IPS-NIHi11 (cell line): ENCODE measurements at places on chromosomes 7 and 10.

DNA sequence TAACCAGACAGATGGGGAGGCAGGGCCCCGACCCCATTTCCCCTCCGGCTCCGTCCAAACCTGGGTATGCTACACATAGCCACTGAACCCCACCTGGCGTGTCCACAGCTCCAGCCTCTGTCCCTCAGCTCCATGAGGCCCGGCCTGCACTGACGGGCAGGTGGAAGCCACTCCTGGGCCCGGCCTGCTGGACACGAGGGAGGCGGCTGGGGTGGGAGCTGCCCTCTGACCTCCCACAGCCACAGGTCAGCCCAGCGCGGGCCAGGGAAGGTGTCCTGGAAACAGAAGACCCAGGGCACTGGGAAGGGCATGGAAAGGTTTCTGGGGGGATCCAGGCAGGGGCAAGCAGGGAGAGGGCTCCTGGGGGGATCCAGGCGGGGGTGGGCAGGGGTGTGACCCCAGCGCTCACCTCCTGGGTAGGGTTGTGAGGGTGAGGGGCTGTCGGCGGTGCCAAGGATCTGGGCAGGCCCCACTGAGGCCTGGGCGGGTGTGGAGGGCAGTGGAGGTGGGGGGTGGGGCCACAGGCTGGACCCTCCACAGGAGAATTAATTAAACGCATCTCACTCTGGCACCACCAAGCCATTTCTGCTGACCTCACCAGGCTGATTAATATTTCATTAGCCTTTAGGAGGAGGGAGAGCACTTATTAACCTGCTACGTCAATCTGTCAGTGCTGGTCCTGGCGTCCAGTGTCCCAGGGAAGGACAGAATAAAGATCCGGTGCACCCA, 108.9 kb downstream of the UNCX start:
- DNase-seq = no peak

- DNase-seq = peak; percentile 46
Measured at GRCh38 chr7:159143780-159144757, 598 bp downstream of the VIPR2 start.

DNA sequence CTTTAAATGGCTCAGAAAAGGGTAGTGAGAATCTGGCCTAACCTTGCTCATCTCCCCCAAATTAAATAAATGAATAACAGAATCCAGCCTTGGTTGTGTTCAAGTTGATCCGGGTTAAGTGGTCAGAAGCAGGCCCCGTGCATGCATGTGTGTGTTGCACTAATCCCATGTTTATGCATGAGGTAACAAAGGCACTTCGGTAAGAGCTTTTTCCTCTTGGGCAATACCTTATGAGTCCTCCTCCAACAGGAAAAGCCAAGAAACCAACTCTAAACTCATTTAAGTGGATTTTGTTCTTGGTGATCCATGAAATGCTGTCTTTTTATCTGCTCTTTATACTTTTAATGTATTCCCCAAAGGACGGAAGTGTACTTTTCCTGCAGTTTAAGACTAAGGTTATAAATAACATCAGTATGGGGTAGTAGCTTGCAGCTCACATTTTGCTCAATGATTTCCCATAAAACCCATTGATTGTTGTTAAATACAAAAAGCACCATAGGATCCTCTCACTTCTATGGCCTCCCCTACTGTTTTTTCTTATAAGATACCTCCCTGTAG, 104.9 kb upstream of the YAE1 start:
- no peak for DNase-seq

- no peak for DNase-seq
Measured at GRCh38 chr10:17177014-17177413, 24.5 kb downstream of the TRDMT1 start.

DNA sequence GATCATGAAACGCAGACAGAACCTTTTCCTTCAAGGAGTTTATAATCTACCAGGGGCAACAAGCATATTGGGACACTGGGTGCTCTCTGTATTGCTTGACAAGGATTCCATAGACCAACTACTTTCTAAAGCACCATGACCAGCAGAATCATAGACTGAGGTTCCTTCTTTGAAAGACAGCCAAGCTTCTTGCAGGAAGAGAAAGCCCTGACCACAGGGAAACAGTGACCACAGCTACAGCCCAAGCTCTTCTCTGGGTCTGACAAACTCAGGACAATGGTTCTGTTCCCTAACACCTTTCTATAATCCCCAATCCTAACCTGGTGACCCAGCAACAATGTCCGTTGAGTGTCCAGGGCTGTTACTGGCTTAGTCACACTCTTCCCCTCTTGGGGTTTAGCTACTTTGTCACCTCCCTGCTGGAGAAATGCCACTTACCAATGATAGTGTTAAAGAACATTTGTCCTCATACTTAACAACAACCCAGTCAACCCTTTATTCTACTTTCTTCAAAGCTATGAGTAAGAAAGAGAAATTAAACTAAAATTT, 155.7 kb downstream of the JAZF1 start:
- no peak for DNase-seq

- no peak for DNase-seq
Measured at GRCh38 chr7:36851382-36851781, 127.1 kb upstream of the AOAH start.

DNA sequence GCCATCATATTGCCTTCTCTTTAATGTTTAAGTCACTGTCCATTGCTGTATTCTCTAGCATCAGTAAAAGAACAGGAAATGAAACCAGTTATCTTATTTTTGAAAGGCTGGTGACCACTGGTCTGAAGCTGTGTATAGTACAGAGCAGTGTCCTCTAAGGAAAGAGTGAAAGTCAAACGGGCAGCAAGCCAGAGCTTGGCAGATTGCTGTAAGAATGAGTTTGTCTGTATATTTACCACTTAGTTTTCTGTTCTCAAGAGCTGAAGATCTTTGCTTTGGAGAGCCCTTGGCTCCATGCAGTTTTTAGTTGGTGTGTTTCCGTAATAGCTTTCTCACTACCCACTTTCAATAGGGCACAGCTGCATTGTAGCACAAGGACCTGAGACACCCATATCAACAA, 31.9 kb downstream of the PCBD1 start:
- DNase-seq = no peak

- peak; percentile 70 for DNase-seq
Measured at GRCh38 chr10:79084012-79084971, 15.5 kb downstream of the ZMIZ1 start.

DNA sequence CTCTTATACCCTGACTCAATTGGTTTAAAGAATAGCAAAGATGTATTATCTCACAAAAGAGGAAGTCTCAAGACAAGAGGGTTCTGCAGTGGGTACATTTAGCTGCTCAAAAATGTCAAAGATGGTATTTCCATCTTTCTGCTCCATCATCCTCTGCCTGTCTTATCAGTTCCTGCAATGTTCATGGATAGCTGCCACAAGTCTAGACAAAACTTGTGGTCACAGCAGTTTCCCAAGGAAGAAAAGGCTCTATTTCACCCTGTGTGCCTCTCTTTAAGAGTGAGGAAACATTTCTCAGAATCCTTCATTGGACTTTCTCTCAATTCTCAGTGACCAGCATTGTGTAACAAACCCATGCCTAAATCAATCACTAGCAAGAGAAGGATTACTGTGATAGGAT, 634.2 kb upstream of the AUTS2 start:
- DNase-seq = no peak

GRCh38 chr10:101291331-101292193, 62.3 kb upstream of the LBX1 start:
- peak; percentile 87 for DNase-seq

- DNase-seq = no peak
Measured at GRCh38 chr7:15764851-15765382, 78.4 kb upstream of the MEOX2 start.

GRCh38 chr7:100914879-100915447, 19.3 kb upstream of the ACHE start:
- DNase-seq = no peak

GRCh38 chr10:77359950-77360520, 277.6 kb downstream of the KCNMA1 start:
- DNase-seq = no peak

GRCh38 chr7:55521917-55522902, 50.1 kb downstream of the VOPP1 start:
- no peak for DNase-seq

GRCh38 chr10:84198206-84198915, 4.0 kb downstream of the CDHR1 start:
- DNase-seq = no peak

GRCh38 chr10:74677951-74678350, 148.4 kb upstream of the KAT6B start:
- DNase-seq = no peak

DNA sequence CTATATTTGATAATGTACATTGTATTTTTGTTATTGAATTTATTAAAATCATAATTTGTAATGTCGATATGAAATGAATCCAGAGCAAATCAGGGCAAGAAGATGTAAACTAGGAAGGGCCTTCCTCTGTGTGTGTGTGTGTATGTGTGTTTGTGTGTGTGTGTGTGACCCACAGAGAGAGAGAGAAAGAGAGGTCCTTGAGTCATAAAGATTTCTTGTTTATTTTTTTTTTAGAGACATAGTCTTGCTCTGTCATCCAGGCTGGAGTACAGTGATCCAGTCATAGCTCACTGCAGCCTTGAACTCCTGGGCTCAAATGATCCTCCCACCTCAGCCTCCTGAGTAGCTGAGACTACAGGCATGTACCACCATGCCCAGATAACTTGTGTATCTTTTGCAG, 50.7 kb downstream of the INPP5F start:
- DNase-seq = no peak

- no peak for DNase-seq
Measured at GRCh38 chr7:51010534-51010933, 227.8 kb upstream of the GRB10 start.

DNA sequence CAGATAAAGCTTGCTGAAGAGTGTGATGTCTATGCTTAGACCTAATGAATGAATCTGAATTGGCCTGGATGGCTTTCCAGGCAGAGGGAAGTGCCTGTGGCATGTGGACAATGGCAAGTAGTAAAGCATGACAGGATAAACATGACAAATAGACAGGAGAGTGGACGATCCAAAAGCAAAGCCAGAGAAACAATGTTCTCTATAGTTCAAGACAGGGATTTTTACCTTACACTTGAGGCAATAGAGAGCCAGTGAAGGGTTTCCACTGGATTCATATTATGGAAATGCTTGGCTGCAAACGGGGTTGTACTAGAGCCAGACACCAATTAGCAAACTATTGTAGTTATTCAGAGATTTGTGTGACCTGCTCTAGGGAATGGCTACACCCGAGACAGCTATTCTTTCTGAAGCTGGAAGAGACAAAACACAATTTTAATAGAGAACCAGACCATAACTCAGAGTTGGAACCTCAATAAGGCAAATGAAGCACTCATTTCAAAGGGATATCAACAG, 2.3 kb downstream of the AGMO start:
- DNase-seq = no peak

DNA sequence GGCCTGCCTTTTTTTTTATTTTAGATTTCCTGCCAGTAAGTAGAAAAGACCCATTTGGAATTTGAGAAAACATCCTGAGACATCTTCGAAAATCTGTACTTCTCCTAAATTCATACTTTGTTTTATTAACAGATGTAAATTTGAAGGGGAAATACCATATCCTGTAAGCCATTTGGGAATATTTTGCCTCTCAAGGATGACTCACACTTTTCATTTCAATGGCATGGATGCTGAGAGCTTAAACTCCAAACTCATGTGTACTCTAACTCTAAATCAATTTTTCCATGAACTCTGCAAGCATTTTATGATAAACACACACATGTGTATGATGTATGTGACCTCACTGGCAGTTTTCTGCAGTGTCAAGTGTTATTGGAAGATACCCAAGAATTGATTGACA, 89.0 kb downstream of the SEMA3A start:
- DNase-seq = no peak

- DNase-seq = no peak
Measured at GRCh38 chr7:133886797-133887196, 240.3 kb upstream of the LRGUK start.

GRCh38 chr10:21495002-21495751, 30.3 kb downstream of the SKIDA1 start:
- DNase-seq = peak; percentile 31

DNA sequence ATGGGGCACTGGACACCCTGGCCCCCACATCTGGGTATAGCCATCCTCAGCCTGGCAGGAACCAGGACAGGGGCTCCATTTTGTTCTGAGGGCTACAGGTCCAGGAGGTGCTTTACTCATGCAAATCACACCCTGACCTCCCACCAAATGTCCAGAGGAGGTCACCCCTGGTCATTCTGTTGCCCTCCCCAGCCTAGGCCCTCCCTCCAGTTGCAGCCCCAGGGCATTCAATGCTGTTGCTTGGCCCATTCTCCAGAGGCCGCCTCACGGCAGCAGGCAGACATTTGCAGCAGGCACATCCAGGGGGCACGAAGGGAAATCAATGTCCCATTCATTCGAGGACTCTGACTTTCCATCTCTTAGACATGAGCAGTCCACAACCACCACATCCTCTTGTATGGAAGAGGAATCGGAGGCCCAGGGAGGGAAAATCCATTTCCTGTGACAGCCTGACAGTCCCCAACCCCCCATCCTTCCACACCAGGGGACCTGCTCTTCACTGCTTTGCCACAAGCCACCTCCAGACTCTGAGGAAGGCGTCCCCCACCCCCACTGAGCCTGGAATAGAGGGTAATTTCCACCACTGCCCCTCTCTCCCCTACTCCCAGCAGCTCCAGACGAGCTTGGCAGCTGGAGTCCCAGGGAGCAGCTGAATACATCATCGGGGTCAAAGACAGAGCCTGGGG, 76.2 kb upstream of the UNC5B start:
- no peak for DNase-seq

DNA sequence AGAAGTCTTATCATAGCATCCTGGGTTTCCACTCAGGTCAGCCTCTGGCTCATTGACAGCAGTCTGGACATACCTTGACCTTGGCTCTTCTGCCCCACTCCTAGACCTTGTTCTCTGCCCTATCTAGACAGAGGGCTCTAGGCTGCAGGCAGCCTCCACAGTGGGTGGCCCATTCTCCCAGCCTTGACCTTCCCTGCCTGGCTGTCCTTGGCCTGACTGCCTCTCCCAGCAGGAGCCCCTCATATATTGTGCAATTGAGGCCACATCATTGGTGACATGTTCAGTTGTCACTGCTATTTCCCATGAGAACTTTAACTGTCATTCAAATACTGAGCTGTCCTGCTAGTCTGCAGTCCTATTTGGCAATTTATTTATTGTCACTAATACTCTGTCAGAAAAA, 503.4 kb downstream of the PLXNA4 start:
- no peak for DNase-seq

DNA sequence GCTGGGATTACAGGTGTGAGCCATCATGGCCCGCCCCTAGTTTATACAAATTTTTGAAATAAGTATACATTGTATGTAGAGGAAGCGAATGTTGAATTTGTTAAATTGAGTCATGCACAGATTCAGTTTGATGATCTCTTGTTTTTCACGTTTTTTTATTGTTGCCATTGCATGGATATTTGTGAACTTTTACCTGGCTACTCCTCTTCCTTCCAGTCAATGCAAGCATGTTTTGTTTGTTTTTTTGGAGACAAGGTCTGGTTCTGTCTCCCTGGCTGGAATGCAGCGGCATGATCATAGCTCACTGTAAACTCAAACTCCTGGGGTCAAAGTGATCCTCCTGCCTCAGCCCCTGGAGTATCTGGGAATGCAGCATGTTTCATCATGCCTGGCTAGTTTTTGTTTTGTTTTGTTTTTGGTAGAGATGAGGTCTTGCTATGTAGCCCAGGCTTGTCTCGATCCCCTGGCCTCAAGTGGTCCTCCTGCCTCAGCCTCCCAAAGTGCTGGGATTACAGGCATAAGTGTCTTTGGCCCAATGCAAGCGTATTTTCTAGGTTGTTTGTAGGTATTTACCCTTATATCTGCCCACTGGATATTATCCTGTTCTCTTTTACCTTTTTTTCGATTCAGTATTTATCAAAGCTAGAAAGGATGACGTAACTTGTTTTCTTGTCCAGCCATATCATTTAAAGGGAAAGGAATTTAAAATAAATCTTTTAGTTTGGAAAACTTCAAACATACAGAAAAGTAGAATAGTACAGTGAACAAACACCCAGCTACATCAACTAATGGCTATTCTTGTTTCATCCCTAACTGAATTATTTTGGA, 11.0 kb downstream of the LCOR start:
- DNase-seq = no peak
